Esophagus squamous epithelium (tissue), 5 donors: ENCODE measurements at places on chromosomes 11 and 22.

GRCh38 chr22:31125521-31126117 lies 2.9 kb downstream of the INPP5J start:
- DNase-seq, result no peak

GRCh38 chr22:38230108-38230825 lies 28.5 kb downstream of the MAFF start:
- no peak for DNase-seq

GRCh38 chr11:94933223-94934130 lies 39.9 kb downstream of the CWC15 start:
- DNase-seq, result no peak

- DNase-seq, result no peak
Measured at GRCh38 chr11:44944853-44945235, 5.8 kb downstream of the TP53I11 start.

DNA sequence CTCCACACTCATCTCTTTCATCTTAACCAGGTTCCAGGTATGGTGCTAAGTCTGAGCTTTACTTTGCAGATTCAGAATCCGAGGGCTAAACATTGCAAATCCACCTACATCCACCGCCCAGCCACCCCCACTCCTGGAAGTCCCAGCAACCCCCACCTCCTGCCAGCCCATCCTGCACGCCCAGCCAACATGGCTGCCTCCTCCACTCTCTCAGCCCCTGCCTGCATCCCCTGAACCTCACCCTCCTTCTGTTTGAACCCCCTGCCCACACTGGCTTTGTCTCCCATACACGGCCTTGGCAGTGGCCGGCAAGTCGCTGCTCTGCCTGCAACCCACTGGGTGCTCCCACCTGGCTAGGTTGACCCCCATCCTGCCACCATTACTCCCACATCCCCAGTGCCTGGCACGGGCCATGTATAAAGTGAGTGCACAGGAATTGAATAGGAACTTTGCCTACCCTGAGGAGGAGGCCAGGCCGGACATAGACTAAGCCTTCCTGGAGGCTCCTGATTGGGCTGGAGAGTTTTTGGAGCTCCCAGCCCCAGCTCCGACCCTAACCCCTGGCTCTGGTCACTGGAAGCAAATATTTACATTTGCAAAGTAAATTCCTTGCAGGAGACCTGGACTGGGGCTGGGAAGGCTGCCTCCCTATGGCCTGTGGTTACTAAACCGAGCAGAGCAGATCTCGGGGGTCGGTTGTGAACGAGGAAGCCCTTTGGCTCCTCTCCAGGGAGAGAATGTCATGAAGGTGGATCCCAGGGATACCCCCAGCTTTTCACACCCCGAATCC lies 14.4 kb downstream of the EMID1 start:
- DNase-seq, result no peak

DNA sequence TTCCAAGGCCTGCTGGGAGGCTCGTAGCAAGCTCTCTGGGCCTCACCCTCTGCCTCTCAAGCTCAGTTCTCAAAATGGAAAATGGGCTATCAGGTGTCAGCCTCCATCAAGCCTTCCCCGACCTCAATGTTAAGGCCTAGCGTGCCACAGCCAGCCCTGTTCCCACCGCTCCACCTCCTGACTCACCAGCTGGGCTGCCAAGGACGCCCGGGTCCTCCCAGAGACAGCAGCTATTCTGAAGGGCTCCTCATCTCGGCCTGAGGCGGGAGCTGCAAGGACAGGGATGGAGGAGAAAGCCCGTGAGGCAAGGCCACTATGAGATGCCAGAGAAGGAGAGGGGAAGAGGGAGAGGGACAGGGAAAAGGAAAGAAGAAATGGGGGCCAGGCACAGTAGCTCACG lies 19.9 kb downstream of the ARAP1 start:
- DNase-seq, result no peak

GRCh38 chr11:35458846-35459245 lies 39.5 kb upstream of the SLC1A2 start:
- DNase-seq, result no peak

- no peak for DNase-seq
Measured at GRCh38 chr11:68289456-68289855, 17.7 kb upstream of the C11orf24 start.

DNA sequence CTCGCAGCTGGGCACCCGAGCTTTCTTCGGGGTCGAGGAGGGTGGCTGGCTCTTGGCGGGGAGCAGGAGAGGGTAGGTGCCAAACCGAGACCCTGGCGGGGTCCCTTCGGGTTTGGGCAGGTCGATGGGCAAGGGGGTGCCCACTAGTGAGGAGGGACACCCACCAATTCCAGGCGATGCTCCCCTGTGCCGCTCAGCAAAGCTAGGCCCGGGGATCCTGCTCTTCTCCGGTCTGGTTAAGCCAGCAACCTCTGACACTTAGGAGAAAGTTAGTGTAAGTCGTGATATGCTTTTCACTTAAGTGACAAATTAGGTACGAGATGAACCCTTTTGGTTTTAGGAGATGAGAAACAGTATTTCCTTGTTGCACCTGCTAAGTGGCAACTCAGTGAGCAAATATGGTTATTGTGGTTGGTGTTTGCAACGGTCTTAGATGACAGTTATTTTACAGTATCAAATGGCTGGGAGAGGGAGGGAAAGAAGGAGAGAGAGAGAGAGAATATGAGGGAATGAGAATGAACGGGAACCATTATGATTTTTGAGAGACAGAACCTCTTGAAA lies 565 bp downstream of the NUCB2 start:
- DNase-seq, result no peak

DNA sequence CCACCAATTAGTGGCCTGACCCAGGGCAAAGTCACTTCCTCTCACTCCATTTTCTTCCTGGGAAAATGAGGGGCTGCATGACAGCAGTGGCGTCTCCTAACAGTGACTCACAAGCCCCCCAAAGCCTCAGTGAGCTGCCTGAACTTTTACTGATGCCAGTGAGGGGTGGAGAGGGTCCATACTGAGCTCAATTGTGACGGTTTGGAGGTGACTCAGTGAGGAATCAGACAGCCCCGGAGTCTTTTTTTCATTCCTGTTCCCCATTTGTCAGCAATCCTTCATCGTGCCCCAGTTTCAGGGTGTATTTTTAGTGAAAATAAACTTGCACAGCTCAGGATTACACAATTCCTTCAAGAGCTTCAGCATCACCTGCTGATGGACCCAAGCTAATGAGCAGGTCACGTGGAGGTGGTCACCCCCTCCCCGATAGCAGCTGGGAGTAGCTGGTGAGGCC lies 30.1 kb upstream of the RASD2 start:
- DNase-seq, result no peak

- DNase-seq, result no peak
Measured at GRCh38 chr22:20282901-20283673, 15.0 kb upstream of the RTN4R start.

- DNase-seq, result no peak
Measured at GRCh38 chr22:18973264-18974031, 37.4 kb upstream of the PRODH start.

DNA sequence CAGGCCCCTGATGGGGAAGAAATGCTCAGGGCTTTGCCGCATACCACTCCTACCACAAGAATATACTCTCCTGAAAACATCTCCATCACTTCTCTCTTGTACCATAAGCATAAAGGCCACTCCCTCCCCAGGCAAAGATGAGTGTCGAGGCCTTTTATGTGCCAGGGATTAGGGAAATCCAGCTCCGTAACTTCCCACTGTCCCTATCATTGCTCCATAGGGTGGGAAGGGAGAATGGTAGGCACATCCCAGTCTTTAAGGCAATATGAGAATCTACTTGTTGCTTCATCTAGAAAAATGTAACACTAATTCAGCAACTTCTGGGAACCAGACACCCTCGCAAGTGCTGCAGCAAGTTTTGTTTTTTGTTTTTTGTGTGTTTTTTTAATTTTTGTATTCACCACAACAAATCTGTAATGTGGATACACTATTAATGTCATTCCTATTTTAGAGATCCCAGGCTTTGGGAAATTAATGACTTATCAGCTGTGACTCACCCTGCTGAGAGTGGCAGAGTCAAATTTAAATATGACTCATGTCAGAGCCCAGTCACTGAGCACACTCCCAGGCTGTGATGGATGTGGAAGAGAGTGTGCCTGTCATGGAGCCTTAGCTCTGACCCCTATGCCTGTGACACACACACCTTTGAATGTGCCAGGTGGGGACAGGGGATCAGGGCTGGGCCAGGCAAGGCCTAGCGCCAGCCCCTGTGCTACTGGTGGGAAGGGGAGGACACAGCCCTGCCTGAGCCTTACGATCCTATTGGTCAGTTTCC lies 23.4 kb downstream of the PANX1 start:
- DNase-seq, result no peak

GRCh38 chr22:43438666-43439347 lies 27.0 kb downstream of the MPPED1 start:
- no peak for DNase-seq

DNA sequence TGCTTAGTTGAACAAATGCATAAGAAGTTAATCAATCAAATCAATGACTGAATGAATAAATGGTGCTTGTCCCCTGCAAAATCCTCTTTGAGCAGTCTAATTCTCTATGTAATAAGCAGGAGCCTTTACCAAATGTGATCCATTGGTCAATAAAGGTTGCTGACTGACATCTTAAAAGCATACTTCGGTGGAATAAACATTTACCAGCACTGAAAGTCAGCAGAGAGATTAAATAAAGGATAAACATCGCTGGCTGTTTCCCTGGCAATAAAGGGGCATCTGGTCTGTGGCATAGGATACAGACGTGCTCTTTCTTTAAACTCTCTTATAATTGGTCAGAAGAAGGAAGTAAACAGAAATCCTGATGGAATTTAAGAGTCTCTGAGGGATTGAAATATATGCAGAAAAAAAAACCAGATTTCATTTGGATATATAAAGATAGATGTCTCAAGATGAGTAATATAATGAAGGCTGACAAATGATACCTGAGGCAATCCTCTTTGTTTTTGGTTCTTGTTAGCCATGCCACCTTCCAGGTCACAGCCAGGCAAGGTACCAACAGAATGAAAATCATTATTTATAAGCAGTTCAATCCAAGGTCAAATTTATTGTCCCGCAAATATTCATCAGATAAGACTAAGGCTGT lies 578.4 kb upstream of the CCDC90B start:
- no peak for DNase-seq

- DNase-seq, result no peak
Measured at GRCh38 chr11:128279866-128280265, 307.5 kb downstream of the ETS1 start.

DNA sequence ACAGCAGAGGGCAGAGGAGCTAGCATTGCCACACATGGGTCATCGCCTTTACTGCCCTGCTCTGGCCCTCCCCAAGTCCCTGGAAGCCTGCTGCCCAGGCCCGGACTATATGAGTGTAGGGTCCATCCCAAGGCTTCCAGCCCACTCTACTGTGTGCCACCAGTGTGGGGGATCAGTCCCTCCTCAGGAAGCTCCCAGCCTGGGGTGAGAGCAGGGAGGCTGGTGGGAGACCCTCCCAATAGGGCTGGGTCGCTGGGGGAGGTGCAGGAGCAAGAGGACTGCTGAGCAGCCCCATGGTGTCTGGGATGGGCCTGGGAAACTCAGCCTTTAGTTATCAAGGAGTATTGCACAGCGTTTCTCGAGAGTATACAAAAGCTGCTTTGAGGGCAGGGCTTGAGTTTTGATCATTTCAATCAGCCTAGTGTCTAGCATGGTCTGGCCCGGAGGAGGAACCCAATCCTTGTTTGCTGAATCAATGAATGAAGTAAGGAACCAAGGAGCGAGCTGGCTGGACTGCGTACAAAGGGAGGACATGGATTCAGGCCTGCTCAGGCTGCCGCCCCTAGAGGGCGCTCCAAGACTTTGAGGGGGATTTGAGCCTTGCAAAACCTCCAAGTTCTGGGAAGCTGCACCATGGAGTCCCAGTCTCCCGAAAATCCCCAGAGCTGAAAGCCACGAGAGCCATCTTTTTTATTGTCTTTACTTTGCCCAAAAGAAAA lies 89.0 kb upstream of the PARVA start:
- DNase-seq, result no peak

- DNase-seq, result no peak
Measured at GRCh38 chr11:16763746-16764145, 25.3 kb downstream of the C11orf58 start.

DNA sequence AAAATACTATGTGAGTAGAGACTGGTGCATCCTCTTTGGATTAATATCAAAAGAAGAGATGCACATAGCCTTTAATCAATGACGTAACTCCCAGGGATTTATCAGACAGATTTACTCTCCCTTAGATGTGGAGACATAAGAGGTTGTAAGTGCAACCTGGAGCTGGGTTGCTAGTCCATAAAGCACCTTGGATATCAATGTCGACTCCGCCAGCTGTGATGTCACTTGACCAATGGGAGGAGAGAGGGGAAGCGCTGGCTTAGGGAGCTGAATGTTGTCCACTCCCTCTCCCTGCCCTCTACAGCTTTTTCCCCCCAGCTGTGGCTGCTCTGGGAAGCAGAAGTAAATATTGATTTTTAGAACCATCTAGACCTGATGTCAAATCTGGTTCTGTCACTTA lies 28.9 kb upstream of the TMEM86A start:
- no peak for DNase-seq

DNA sequence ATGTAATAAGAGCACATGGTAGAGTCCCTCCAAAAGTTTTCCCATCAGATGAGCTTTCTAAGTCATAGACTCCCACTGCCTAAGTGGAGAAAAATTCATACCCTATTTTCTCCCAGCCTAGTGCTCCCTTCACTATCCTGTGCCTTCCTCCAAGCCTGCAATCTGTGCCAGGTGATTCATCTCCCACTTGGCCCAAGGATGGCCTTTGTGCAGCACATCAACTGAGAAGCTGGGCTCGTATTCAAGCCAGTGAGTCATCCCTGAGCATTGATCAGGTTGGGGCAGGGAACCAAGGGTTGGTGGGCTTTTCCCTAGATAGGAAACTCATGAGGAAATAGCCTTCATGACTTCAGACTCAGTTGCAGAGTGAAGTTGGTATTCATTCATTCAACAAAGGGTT lies 64.6 kb downstream of the PANX1 start:
- no peak for DNase-seq

- DNase-seq, result no peak
Measured at GRCh38 chr11:23151819-23152218, 291.5 kb upstream of the CCDC179 start.

DNA sequence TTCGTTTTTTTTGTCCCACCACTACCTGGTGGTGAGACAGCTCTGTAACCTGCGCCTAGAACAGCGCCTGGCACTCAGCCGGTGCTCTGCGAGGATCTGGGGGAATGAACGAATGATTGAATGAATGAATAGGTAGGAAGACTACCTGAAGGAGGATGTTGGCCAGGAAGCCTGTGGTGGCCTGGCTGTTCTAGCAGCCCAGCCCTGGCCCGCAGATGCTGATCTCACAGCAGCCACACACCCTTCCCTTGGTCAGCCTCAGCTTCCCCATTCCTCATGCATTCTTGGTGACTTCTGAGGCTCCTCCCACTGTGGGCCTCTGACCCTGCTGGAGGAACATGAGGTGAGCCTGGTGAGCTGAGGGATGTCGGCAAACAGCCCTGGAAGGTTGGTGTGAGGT lies 3.7 kb downstream of the TRPM5 start:
- DNase-seq, result no peak

GRCh38 chr22:39960791-39961746 lies 872 bp downstream of the TMA7B start:
- no peak for DNase-seq
